ENCODE measurements at places on chromosomes 6 and 20.
A peak's percentile ranks its signal among the peaks of the same experiment; 100 is the strongest.

- DNase-seq = no peak
These were observed 2.7 kb downstream of the SDCBP2 start for GRCh38 chr20:1326031-1326930.

- peak; percentile 64 for DNase-seq
These were observed 1.0 kb downstream of the SYNE1 start for GRCh38 chr6:152636021-152636608.

DNA sequence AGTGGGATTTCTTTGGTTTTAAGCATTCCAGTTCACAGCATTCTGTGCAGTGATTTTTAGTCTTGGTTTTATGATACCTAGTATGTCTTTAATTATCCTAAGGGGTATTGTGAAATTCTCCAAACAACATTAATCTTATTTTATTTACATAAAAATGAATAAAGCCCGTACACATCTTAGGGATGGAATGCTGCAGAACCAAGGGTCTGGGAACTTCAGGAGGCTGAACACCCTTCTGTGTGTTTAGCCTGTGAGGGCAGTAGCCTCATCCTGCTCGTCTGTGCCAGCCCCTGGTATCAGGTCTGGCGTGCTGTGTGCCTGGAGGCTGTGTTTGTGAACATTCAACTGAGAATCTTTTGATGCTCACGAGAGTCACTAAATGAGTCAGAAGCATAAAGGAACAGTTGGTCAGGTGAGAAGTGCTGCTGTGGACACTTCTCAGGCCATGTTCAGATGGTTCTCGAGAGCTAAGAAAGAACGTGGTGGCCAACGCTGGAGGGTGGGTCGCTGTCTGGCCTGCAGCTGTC, 25.2 kb upstream of the C20orf204 start:
- no peak for DNase-seq

DNA sequence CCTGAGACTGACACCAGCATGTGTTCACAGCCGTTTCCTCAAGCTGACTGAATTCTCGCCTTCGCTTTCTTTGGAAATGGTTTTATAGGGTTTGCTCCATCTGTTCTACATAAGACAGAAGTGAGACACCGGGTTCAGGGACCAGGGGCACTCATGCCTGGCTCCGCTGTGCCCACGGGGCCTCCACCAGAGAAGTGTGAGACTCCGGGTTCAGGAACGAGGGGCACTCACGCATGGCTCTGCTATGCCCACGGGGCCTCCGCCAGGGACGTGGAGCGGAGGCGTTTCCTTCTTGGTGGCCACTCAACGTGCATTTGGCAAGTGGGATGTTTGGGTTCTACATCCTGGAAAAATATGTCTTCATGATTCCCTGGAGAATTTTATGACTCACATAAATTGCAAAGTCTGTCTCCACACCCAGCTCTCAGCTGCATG, 106.6 kb downstream of the RNASET2 start:
- DNase-seq = no peak

DNA sequence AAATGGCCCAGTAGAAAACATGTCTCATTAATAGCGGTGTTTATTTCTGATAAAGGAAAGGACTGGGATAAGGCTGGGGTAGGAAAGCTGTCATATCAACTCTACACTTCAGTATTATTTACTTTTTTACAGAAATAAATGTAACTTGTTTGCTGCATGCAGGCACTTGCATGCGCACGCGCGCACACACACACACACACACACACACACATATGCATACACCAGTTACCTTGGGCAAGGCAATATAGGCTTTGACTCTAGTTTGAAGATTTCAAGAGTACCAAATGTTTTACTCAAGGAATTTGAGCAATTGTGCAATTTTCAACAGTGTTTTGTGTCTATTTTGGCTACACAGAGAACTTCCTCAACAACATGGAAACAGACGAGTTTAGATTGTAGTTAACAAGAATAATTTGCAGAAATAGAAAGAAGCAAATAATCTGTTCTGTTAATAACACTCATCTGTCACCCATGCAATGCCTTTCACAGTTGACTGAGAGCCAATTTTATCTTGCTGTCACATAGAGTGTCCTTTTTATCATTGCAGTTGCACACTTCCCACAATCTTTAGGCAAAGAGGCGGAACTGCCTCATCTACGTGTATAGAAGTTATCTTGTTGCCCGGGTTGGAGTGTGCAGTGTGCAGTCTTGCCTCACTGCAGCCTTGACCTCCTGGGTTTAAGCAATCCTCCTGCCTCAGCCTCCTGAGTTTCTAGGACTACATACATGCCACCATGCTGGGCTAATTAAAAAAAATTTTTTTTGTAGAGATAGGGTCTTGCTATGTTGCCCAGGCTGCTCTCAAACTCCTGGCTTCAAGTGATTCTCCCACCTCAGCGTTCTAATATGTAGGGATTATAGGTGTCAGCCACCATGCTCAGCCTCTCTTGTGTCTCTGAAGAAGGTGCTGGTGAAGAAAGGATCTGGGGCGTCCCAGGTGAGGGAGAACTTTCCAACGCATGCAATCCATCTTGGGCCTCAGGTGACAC, 74.8 kb upstream of the SHLD1 start:
- no peak for DNase-seq

DNA sequence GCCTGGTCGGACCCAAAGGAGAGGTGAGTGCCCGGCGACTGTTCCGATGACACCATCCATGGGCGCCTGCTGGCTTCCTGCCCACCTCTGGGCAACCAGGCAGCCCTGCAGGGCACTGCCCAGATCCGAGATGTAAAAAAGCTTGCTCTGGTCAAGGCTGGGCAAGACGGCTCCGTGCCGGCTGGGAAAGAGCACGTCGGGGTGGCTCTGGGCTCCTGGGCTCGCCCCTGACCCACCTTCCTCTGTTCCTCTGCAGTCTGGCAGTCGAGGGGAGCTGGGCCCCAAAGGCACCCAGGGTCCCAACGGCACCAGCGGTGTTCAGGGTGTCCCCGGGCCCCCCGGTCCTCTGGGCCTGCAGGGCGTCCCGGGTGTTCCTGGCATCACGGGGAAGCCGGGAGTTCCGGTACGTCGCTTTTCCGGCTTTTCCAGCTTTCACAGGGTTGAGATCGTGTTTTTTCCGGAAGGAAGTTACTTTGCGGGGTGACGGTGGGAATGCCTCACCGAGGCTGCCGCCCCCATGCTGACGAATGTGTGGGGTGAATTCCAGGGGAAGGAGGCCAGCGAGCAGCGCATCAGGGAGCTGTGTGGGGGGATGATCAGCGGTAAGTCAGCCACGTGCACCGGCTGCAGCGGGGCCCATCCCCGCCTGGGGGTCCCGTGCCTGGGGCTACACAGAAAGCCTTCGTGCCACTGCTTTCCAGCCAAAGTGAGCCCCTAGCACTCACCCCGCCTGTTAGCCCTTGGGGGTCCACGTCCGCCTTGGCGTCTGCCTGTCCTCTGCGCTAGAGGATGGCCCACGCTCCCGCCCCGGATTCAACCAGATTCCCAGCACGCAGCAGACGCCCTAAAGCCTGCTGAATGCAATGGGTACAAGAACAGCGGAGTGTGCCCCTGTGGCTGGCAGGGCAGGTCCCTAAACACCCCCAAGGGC, 19.3 kb downstream of the COL9A3 start:
- no peak for DNase-seq

GRCh38 chr20:51366155-51366886, 176.2 kb downstream of the NFATC2 start:
- peak; percentile 75 for DNase-seq

DNA sequence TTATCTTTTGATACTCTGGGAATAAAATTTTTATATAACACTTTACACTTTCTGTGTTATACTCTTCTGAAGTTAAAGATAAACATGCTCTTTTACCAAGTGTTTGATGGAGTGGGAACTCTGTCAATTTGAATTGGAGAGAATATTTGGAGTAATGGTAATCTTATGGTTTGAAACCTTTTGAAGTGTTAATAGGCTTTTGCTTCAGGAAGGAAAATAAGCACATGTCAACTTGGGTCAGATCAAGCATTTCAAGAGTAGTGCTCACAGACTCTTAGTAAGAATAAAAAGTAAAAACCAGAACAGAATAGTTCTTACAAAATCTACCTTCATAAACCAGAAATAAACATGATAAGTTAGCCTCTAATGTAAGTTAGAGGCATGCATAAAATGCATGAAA, 24.4 kb upstream of the IRAK1BP1 start:
- DNase-seq = no peak

GRCh38 chr20:54665812-54666211, 190.4 kb downstream of the DOK5 start:
- DNase-seq = no peak

GRCh38 chr6:87756858-87757257, 54.8 kb upstream of the AKIRIN2 start:
- DNase-seq = no peak

DNA sequence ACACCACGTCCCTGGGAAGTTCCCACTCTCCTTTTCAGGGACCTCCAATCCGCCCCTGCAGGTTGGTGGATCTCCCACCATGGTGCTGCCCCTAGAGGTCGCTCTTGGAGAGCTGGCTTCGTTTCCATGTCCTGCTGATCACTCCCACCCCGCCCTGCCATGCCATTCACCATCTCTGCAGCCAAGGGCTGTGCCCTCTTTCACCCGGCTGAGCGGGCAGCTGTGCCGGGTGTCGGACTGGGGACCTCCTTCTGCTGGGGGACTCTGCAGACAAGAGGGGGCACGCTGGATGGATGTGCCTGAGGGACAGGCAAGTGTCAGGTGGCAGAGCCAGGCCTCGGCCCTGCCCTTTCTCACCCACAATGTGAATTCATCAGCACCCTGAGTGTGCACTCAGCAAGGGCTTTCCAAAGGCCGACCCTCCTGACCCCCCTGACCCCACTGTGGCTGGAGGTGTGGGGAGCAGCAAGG, 347.0 kb downstream of the CDH4 start:
- peak; percentile 31 for DNase-seq

GRCh38 chr6:93496548-93496947, 77.2 kb upstream of the EPHA7 start:
- DNase-seq = no peak

GRCh38 chr20:50675671-50676376, 15.5 kb downstream of the RIPOR3 start:
- DNase-seq = no peak

DNA sequence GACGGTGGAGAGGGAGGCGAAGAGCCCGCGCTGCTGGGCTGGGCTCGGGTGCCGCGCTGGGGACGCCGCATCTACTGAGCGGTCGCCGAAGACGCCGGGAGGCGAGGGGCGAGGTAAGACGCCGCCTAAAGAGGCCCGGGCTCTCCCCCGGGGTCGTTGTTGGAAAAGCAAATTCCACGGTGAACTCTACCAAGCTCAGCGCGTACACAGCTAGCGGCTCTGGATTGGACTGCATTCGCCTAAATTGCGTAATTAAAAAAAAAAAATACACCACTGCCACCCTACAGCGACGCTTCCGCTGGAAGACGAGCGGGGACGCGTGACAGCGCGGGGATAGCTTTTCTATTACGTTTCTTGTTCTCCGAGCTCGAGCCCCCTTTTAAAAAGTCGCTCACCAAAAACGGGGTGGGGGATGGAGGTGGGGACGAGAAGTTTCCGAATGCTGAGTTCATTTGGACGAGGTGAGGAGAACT, 92.0 kb upstream of the PRDM1 start:
- peak; percentile 59 for DNase-seq

DNA sequence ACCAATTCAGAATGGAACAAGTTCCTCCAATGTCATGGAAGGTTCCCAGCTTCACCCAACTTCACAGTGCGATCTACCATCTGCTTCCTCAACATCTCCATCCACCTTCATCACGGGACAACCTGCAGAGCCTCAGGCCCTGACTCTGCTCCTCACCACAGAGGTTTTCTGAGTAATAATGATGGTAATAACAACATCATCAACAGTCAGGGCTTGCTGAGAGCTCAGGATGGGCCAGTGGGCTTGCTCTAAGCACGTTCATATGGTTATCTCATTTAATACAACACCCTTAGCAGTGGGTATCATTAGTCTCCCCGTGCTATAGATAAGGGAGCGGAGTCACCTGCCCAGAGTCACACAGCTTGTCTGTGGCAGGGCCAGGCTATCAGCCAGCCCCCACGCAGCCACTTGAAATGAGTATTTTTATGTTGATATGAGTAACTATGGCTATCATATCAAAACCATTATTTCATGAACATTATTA, 38.6 kb downstream of the PREX1 start:
- DNase-seq = no peak

DNA sequence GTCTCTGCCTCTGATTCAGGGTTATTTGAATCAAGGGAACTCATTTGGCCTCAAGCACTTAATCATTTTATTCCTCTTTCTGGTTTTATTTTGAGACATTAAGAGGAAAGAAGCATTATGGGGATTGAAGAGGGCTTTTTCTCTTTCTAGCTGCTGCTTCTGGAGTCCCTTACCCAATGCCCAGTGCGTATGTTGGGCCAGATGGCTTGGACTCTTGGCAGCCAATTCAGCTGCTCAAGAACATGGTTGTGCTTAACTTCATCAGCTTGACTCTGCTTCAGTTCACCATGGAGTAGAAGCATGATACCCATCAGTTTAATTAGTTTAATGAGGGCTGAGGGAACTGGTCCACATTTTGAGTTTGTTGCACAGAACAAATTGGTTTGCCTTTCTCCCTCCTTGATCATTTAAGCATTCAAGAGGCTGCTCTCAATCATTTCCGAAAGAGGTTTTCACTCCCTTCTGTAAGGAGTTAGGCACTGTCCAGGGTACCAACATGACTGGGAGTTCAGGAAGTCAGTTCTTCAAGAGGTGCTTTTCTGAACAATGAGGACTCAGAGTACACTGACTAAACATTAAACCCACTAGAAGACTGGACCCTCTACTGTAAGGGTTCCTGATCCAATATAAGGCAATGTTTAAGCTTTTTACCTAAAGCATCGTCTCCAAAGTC, 14.6 kb downstream of the PDYN start:
- DNase-seq = no peak

- DNase-seq = peak; percentile 25
These were observed 31.4 kb downstream of the ACSS2 start for GRCh38 chr20:34907616-34908469.

DNA sequence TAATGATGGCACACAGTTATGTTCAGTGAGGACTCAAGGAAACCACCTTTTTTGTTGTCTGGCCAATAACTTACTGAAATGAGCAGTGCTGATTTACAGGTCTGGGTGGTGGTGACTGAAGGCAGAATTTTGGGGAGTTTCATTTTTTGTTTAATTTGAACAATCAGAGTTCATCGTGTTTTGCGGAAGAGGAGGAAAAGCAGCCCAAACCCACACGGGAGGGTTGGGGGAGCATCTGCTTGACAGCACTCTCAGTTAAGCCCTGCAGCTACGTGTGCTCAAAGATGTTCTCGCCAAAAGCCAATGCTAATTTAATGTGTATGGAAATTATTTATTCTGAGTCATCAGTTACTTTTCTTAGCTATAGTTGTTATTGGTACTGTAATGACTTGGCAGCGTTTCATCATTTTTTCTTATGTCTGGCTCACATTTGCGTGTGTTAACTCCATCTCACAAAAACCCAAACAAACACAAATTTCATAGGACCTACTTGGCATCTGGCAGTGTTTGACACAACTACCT, 89.2 kb downstream of the UST start:
- no peak for DNase-seq

- DNase-seq = no peak
These were observed 63.4 kb downstream of the AHI1 start for GRCh38 chr6:135434095-135434494.

DNA sequence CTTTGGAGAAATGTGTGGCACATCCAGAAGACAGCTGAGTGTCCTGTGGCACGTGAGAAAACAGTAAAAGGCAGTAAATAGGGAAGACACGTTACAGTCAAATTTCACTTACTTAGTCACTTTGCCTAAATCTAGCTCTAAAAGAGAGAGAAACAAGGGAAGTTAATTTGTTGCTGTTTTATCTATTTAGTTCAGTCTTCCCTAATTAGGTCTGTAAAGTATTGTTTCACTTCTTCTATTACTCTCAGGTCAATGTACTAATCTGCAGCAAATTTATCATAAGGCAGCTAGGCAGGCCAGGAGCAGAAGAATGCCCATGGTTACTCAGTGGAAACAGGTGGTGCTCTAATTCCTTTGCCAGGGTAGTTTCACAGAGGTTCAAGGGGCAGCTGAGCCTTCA, 124.3 kb upstream of the CNR1 start:
- DNase-seq = no peak
